ENCODE measurements at places on chromosomes 1 and 21. TPM values are rescaled to one million over a fixed set of nuclear protein-coding genes. Genes with fewer than 3 reads are reported as not detected.

The RAB4A gene
- total RNA-seq, result 24.0 TPM

The CFHR5 gene
- not detected for total RNA-seq

The HCRTR1 gene
- total RNA-seq, result not detected

The IRF6 gene
- 2.3 TPM for total RNA-seq

The BEST4 gene
- total RNA-seq, result 0.94 TPM
